ENCODE measurements at places on chromosomes 7 and 10.

DNA sequence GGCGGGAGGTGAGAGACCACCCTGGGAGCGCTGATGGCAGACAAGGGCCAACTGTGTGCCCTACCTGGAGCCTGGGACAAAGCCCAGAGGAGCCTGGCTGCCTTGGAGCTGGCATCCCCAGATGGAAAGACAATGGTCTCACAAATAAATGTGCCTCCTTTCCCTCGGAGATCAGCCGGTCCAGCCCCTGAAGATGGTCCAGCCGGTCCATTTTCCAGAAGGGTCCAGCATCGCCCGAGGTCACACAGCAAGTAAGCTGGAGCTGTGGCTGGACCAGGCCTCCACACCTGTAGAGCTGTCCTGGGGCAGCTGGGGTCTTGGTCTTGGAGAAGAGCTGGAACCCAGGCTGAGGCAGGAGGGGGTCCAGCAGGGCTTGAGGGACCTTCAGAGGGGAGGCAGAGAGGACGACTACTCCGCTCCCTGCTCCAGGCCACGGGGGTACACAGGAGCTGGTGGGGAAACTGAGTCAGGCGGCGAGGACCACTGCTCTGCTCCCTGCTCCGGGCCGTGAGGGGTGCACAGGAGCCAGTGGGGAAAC, 3.6 kb downstream of the ELFN1 start:
- DNase-seq: no peak

DNA sequence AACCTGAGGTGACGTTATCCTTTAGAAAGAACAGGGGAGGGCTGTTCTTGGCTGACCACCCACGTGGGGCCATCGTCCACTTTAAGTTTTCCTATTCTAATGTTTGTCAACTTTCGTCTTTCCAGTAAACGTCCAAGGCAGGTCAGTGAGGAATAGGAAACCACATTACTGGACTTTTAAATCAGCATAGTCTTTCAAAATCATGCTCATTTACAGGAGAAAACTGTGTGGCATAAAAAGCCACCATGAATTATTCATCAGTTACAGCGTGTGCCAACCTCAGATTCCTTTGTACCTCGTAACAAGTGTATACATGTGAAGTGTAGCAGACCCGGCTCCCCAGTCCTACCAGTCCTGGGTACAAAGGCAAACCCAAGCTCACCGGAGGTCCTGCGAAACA, 25.1 kb upstream of the ABLIM1 start:
- no peak for DNase-seq

GRCh38 chr7:149559711-149560110, 62.1 kb upstream of the ZNF746 start:
- peak; percentile 25 for DNase-seq

DNA sequence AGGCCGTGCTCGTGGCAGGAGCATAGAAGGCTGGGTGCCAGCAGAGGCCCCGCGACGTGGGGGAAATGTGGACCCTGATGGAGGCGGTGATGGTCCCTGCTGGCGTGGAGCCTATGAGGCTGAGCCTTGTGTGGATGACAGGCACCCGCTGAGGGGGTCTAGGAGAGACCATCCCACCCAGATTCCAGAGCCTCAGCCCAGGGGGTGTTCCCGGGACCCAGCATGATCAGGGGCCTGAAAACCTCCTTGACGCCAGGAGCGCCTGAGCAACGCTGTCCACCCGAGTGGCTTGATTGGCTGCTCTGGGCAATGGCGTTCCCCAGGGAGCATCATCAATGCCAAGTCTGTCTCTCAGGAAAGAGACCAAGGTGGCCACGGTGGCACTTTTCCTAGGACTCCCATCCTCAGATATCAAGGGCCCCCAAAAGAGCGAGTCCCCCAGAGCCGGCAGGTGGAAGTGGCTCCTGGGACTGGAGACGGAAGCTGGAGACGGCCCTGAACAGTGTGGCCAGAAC, 61.1 kb downstream of the PWWP2B start:
- no peak for DNase-seq

DNA sequence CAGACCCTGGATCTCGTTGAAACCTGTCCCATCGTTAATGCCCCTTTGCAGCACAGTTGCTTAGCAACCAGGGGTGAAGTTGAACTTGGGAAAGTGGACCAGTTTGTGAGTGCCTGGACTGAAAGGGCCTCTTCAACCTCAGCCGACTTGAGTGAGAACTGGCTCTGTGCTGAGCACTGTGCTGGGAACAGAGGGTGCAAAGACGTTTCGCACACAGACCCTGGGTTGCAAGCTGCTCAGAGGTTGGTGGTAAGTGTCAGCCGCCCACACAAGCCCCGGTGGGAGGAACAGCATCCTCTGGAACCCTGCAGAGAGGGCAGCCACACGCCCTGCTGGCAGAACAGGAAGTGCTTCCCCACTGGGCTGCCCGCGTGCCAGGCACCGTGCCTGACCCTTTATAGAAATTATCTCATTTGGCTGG, 89.2 kb downstream of the CARD11 start:
- no peak for DNase-seq

DNA sequence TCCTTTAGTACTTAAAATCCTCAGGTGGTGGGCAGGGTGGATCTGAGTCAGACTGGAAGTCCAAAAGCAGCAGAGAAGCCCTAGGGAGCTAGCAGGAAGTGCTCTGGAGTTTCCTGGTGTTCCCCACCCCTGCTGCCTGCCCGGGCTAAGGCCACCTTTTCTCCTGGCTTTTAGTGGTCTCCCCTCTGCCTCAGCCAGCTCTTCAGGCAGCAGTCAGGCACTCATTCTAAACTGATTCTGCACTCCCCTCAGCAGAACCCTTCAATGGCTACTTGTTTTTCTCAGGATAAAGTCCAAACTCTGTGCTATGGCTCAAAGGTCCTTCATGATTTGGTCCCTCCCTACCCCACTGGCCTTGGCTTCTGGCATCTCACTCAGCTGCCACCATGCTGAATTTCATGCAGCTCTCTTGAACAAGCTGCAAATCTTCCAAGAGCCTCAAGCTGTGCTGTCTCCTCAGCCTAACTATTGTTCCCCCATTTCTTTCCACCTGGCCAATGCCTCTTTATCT, 28.9 kb upstream of the DNMBP start:
- no peak for DNase-seq

DNA sequence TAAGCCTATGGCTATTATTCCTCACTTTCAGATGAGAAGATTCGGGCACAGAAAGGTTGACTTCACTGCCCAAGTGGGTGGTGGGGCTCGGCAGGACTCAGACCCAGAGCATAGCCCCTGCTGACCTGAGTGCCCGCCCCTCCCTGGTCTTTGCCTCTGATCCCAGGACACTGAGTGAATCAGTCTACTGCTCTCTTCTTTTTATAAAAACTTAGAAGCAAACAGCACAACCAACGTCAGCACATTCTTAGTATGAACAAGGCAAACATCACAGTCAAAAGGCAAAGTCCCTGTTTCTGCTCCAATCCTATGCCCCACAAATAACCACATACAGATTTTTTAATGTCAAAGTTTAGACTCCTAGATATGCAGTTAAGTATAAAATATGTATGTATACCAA, 237.8 kb downstream of the ZMYND11 start:
- DNase-seq: no peak

GRCh38 chr7:34973400-34973760, 63.9 kb downstream of the DPY19L1 start:
- DNase-seq: no peak

GRCh38 chr10:20743942-20744341, 153.2 kb downstream of the NEBL start:
- no peak for DNase-seq

- no peak for DNase-seq
Measured at GRCh38 chr10:17138460-17139042, 8.9 kb upstream of the CUBN start.

DNA sequence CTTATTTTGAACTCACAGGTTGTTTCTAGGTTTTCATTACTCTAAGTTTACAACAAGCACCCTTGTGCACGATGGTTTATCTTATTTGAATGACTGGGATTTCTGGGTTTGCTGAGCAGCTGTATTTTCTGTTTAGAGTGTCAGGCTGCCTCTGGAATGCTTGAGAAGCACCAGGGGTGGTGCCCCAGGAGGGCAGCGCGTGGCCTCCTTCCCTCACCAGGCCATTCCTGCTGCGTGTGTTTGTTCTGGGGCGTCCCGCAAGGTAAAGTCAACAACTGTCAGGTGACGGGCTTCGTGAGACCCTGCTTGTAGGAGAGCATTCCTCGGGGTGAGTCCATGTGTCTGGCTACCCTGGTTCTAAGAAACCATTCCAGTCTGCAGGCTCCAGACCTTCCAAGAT, 54.9 kb downstream of the FAM171A1 start:
- no peak for DNase-seq

GRCh38 chr7:90625562-90625961, 29.4 kb downstream of the CDK14 start:
- DNase-seq: no peak

DNA sequence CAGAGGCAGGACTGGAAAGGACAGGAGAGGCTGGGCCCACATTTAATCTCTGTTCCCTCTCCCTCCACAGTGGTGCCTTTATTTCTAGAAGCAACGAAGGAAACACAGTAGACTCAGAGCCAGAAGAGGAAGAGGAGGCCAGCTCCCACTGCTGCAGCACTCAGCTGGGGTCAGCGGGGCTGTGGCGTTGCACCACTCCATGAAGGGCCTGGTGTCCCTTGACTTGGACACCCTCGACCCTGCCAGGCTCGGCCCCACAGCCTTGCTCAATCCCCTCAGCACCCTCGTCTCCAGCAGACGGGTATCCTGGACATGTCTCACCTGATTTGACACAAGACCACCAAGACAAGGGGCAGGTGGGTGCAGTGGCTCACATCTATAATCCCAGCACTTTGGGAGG, 38.8 kb downstream of the PRKAG2 start:
- peak; percentile 43 for DNase-seq

- peak; percentile 27 for DNase-seq
Measured at GRCh38 chr7:99028261-99028973, 115.5 kb downstream of the SMURF1 start.

DNA sequence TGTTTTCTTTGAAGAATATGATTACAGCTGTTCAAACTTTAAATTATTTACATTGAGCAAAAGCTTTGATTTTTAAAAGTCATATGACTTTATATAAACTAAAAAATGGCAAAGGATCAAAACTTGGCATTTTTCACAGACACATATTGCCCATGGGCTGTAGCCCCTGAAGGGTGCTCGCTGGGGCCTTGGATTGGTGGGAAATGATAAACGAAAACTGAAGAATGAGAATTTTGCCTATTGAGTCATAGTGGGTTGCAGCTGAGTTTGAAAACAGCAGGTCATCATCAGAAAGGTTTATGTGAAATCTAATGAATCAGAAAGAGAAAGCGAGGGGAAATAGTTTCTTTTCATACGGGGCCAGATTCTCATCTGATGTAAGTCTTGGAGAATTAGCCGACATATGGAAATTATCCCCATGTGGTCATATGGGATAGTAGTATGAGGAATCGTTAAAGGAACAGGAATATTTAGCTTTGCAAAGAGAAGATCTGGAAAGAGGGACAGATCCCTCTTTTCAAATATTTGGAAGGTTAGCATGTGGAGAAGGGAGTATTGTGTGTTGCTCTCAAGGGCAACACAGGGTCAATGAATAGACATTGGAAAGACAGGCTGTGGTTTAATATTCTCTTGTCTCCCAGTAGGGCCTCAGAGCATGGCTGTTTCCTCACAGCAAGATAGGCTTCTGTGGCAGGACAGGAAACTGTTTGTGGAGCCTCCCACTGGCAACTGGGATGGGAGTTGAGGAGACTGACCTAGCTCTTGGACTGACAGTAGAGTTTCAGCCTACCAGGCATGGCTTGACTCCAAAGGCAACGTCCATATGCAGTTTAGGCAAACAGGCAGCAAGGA, 119.0 kb downstream of the FZD1 start:
- peak; percentile 6 for DNase-seq

GRCh38 chr7:117667456-117667855, 187.6 kb downstream of the CFTR start:
- no peak for DNase-seq

Measured in suppressor macrophage treated with lipopolysaccharide for 4 hours (primary cell).